ENCODE measurements at places on chromosomes 12 and 14.

DNA sequence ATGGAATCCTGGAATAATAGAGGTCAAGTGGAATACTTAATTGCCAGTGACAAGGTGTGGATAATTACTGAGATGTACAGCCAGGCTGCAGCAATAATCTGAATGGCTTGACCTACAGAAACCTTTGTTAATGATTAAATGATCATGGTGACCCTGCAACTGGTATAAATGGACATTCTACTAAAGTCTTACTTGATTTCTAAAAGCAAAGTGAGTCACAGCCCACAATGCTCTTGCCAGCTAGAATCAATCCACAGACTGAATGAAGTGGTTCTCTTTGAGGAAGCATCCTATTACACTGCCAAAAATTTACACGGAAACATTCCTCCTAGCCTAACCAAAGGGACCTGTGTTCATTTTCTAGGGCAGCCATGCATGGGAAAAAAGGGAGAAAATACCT, 518.5 kb downstream of the SOX5 start:
- no peak for DNase-seq

DNA sequence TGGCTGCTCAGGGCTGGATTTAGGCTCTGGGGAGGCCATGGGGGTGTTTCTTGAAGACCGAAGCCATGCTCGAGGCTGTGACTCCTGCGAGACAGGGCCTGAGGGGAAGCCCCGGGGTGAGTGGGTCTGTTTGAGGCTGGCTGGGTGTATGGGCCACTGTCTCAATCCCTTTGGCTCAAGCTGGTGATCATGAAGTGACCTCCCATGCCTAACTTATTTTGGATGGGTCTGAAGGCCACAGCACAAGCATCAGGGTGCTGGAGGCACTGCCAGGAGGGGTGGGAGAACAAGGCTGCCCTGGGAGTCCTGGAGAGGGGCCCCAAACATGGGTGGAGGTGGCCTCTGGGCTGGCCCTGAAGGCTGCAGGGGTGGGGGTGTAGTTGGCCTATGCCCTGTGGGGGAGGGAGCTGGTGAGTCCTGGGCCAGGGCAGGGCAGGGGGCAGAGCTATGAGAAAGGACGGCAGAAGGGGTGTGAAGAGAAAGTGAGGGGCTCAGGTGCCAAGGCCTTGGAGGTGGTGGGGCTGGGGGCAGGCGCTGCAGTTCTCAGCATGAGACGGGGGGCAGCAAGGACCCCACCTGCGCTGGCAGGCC, 100.9 kb downstream of the KIF26A start:
- DNase-seq = no peak

GRCh38 chr14:90091393-90091792, 29.6 kb downstream of the KCNK13 start:
- DNase-seq = no peak

GRCh38 chr12:15186597-15186996, 34.6 kb downstream of the RERG start:
- DNase-seq = no peak

- peak; percentile 25 for DNase-seq
Measured at GRCh38 chr12:10331642-10332239, 24.1 kb downstream of the KLRD1 start.

All from NCI-H748 treated with DMSO at 0.1 percent for 48 hours (cell line).